Epithelial cell of proximal tubule (primary cell): ENCODE measurements at places on chromosomes 4 and X.

GRCh38 chr4:26208237-26208994 is 112.4 kb upstream of the RBPJ start:
- no peak for DNase-seq

DNA sequence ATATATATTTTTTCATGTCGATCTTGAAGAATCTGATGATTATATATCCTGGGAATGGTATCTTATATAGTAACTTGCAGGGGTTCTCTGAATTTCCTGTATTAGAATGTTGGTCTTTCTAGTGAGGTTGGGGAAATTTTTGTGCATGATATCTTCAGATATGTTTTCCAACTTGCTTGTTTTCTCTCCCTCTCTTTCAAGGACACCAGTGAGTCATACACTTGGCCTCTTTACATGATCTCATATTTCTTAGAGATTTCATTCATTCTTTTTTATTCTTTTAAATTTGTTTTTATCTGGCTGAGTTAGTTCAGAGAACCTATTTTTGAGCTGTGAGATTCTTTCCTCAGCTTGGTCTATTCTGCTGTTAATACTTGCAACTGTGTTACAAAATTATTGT is 27.2 kb upstream of the C4orf17 start:
- DNase-seq, result no peak

DNA sequence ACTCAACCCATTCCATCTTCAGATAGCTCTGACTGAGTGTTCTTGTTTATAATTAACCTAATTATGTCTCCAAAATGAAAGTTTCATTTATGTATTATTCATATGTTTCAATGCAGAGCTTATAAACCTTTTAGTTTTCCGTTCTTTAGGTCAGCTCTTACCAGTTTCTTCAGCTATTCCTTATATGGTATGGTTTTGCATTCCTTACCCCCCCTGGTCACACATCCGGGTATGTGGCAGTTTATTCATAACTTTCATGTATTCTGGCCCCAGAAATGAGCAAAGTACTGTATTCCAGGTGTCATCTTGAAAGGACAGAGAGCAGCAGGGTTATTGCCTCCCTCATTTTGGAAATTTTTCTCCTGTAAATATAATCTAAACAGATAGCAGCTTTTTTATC is 16.8 kb upstream of the IGSF1 start:
- no peak for DNase-seq

DNA sequence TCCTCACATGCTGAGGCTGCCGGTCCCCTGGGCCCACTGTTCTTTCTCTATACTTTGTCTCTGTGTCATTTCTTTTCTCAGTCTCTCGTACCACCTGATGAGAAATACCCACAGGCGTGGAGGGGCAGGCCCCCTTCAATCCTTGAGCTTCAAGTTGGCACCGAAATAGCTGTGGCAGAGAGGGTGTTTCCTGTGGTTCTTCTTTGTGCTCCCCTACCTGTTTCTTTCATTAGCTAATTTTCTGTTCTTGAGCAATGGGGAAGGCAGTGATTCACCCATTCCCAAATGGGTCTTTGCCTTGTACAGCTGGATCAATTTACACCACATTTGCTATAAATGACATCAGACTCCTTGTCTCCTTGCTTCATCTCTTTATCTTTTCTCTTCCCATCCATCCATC is 2.1 kb upstream of the CYSLTR1 start:
- no peak for DNase-seq

DNA sequence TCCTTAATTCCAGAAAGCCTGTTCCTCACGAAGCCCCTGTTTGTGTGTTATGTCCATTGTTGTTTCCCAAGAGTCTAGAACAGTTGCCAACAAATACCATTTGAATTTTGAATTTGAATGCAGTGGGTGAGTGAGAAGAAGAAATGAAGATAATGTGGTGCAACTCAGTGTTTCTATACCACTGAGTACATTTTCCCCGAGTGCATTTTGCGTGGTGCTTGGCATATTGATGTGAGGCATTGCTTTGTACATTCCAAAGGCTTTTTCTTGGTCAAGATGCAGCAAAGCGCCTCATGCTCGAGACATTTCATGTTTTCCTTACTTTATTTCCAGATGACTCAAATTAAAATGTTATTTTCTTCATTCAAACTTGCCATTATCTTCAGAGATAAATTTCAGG is 253.1 kb upstream of the RPS6KA3 start:
- no peak for DNase-seq

DNA sequence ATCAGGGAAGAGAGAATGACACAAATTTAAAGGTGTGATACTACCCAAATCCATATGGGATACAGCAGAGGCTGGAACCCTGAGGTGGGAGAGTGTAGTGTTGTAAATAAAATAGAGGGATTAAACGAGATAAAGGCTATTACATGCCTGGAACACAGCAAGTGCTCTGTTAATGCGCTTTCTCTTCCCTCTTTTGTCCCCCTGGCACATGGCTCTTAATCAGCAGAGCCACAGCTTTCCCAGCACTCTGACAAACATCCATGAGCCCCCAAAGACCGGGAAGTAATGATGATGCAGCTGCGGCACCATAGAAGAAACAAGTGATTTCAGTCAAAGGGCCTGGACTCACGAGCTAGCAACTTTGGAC is 85.9 kb downstream of the RASL11B start:
- DNase-seq, result no peak

DNA sequence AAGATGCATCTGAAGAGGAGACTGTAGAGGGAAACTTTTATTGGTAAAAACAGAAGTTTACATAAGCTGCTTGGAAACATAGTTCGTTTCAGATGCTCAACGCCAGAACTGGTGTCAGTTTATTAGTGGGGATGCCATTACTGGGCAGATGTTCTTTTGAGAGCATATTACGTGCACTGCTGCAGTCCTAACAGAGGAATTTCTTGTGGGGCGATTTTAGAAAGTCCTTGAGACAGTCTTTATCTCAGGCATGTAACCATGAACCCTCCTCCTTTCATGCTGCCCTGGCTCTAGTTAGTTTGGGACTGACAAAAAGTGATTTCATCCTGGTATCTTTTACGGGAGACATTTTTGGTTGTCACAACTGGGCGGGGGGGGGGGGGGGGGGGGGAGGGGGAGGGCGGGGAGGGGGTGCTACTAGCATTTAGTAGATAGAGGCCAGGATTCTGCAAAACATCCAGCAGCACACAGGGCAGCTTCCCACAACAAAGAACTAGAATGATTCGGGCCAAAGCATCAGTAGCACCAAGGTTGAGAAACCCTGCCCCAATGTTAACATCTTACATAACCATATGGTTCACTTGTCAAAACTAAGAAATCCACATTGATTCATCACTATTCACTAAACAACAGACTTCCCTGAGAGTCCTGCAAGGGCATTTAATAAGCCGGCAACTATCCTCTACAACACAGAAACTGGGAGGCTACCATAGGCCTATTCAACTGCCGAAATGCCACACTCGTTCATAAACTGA is 118.6 kb upstream of the FTHL17 start:
- no peak for DNase-seq

DNA sequence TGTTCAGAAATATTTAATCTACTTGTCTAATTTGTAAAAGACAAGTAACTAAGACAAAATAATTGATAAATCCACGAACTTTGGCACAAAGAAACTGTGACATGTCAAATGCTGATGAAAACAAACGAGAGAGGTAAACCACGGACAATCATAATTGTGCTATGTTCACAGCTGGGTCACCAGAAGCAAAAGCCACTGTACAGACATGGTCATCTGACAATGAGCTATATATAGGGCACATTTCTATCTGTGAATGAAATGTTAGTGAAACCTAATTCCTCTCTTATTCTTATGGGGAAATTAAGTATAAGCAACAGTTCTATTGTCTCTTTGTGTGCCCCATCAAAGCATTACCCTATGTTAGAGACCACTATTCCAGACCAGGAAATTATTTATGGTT is 444.0 kb upstream of the TRAM1L1 start:
- no peak for DNase-seq

- no peak for DNase-seq
These were observed 202.2 kb upstream of the ETNPPL start for GRCh38 chr4:108965016-108965415.

DNA sequence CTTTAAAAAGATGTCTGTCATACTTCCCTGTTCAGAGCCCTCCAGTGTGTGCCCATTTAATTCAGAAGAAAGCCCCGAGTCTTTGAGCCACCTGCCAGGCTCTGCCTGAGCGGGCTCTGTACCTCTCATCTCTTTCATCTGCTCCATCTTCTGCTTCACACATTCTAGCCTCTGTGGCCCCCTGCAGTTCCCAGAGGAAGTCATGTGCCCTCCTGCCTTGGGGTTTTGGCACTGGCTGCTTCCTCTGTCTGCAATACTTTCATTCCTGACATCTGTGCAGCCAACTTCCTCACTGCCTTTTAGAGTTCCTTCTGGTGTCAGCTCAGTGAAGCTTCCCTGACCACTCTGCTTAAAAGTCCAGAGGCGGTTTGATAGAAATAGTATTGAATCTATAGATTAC is 6.2 kb upstream of the STK32B start:
- no peak for DNase-seq
